DMS79 treated with DMSO at 0.1 percent for 48 hours (cell line): ENCODE measurements at places on chromosomes 1 and 21.

DNA sequence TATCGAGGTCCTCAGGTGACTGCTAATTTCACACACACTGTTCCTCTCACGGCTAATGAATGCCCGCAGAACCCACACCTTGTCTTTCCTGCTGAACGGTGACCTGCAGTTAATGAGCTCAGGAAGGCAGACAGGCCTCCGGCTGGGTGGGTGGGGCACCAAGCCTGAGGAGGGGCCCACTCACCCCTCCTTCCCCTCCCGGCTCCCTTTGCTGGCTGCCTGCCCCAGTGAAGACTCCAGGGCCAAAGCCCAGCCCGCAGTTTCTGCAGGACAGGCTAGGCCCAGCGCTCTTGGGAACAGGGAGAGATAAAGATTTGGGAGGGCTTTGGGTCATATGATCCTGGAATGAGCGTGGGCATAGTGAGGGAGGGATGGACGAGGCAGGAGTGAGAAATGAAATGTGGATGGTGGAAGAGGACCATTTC lies 26.4 kb downstream of the FOXO6 start:
- peak; percentile 93 for DNase-seq

- DNase-seq, result peak; percentile 40
Observed at GRCh38 chr1:206631085-206631509, 4.2 kb upstream of the DYRK3 start.

GRCh38 chr1:170471398-170472053 lies 60.4 kb upstream of the GORAB start:
- DNase-seq, result no peak

- DNase-seq, result no peak
Observed at GRCh38 chr1:170049176-170049800, 25.2 kb downstream of the KIFAP3 start.

DNA sequence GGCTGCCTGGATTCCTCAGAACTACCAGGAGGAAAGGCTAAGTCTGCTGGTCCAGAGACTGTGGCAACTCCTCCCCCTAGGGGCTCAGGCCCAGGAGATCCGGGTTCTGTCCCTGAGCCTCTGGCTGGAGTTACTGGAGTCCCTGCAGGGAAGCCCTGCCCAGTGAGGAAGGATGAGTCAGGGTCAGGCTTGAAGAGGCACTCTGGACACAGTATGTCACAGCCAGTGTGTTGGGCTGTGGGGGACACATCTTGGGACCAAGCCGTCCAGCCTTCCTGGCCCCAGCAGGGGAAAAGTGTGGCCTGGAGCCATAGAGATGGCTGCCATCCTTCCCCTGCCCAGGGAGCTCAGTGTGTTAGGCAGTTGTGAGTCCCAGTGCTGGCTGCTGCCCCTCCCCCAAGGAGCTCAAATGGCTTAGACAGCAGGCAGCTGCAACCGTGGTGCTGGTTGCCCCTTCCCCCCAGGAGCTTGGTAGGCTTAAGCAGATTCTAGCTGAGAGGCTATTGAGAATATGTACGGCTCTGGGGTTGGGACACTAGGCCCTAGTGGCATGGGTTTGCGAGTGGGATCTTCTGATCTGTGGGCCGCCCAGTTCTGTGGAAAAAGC lies 28.2 kb upstream of the RABGAP1L start:
- DNase-seq, result no peak

DNA sequence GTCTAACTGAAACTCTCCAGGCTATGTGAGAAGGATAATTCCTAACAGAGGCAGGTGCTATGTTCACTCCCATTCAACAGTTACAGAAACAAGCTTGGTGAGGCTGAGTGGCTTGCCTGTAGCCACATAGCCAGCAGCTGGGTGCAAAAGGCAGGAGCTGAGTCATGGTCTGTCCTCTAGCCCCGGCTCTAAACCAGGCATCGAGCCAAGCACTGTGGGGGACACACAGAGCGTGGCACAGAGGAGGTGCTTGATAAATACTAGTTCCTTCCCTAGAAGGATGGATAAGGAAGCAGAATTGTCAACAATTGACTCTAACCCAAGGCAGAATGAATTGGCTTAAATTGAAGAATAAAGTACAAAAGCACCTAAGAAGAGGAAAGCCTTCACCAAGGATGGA lies 10.4 kb upstream of the KCNA2 start:
- DNase-seq, result no peak

GRCh38 chr1:47865881-47866535 lies 131.2 kb downstream of the TRABD2B start:
- DNase-seq, result no peak

GRCh38 chr21:45126204-45126626 lies 51.8 kb downstream of the ADARB1 start:
- DNase-seq, result no peak

GRCh38 chr1:84940481-84940880 lies 47.5 kb upstream of the LPAR3 start:
- DNase-seq, result no peak

DNA sequence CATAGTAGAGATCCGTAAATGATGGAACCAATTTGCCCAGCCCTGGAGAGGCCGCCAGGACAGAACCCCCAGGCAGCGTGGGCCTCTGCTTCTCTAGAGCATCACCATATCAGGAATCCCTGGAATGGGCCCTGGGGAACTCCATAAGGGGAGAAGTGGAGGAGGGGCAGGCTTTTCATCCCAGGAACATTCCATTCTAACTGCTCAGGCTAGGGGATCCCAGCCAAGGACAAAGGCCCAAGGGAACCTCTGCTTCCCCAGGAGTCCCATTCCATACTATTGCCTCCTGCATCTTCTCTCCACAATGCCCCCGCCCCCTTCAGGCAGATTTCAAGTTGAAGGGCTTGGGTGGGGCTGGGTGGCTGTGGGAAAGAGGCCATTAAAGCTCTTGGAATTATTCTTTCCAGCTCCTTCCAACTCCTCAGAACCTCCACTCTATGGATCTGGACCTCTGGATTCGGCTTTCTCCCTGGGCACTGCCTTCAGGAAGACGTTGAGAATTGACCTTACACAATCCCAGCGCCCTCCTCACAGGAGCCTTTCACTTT lies 6.0 kb downstream of the TRNP1 start:
- DNase-seq, result no peak

DNA sequence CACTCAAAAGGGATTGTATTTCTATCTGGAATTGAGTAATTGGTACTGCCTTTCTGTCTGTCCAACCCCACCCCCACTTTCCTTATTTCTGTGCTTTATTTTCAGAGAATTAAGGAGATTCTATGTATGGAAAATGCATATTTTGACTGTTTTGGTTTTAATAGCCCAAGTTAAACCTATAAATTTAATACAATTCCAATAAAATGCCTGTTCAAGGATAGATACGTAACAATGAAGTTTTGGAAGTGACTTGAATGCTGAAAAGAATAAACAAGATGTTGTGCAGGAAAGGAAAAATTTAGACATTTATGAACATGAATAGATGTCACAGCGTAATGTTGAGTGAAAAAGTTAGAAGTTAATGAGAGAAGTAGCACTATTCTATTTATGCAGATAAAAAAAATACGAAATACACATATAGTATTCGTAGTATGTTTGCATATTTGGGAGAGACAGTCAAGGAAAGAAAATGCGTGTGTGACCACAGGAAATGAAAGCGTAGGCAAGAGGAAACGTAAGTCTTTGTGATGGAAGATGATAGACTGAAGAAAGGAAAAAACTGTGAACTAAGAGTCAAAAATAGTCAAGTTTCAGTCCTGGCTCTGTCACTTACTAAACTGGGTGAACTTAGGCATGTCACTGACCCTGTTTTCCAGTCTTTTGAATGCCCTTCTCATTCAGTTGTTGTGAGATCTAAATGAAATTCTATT lies 62.1 kb downstream of the MEF2D start:
- no peak for DNase-seq

GRCh38 chr1:31689379-31689778 lies 14.4 kb downstream of the COL16A1 start:
- DNase-seq, result no peak

- no peak for DNase-seq
Observed at GRCh38 chr1:36729289-36729688, 246.6 kb upstream of the CSF3R start.

DNA sequence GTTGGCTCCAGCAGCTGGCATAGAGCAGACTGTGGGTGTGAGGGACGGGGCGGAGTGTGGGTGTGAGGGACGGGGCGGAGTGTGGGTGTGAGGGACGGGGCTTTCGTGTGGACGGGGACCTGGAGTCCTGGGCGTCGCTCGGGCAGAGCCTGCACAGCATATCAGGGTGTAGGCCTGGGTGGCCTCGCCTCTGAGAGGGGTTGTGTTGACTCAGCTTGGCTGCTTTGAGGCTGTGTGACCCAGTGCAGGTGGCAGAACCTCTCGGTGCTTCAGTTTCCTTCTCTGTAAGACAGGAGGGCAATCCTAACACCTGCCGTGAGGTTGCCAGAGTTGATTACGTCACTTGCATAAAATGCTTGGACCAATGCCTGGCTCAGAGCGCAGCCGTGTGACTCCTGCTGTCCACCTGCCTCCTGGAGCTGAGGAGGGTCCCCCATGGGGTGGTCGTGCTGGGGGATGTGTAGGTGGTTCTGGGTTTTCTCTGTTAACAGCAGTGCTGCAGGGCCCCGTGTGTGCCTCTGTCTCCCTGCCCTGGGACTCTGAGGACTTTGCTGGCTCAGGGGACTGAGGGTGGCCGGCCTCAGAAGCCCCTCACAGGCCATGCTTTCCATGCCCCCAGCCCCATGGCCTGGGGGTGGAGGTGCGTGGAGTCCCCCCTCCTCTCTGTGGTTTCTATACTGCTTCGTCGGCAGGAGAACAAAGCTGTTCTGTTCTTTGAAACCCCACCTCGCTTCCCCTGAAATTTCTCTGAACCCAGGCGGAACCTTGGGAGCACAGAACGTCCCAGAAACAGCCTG lies 15.4 kb downstream of the PDXK start:
- DNase-seq, result no peak

- peak; percentile 33 for DNase-seq
Observed at GRCh38 chr21:33543505-33544129, 779 bp downstream of the SON start.

GRCh38 chr1:168726281-168726680 lies 2.7 kb downstream of the DPT start:
- no peak for DNase-seq
